ENCODE measurements at places on chromosomes 1 and 21. TPM values are rescaled to one million over a fixed set of nuclear protein-coding genes. Genes with fewer than 3 reads are reported as not detected.

DNA sequence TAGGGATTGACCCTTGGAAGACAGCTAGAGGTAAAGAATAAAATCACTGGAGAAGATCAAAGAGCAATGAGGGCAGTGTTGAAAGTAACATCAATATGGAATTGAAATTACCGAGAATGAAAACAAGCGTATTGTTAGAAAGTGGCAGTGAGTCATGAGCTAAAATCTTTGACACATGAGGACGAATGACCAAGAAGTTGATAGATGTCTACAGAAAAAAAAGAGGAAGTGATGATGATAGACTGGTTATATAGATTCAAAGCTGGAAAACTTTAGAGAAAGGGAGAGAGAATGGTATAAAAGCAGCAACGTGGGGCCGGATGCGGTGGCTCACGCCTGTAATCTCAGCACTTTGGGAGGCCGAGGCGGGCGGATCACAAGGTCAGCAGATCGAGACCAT is 12.5 kb upstream of the DNM3 start:
- no peak for DNase-seq

GRCh38 chr1:24910751-24911650 is 19.1 kb downstream of the RUNX3 start:
- no peak for DNase-seq

DNA sequence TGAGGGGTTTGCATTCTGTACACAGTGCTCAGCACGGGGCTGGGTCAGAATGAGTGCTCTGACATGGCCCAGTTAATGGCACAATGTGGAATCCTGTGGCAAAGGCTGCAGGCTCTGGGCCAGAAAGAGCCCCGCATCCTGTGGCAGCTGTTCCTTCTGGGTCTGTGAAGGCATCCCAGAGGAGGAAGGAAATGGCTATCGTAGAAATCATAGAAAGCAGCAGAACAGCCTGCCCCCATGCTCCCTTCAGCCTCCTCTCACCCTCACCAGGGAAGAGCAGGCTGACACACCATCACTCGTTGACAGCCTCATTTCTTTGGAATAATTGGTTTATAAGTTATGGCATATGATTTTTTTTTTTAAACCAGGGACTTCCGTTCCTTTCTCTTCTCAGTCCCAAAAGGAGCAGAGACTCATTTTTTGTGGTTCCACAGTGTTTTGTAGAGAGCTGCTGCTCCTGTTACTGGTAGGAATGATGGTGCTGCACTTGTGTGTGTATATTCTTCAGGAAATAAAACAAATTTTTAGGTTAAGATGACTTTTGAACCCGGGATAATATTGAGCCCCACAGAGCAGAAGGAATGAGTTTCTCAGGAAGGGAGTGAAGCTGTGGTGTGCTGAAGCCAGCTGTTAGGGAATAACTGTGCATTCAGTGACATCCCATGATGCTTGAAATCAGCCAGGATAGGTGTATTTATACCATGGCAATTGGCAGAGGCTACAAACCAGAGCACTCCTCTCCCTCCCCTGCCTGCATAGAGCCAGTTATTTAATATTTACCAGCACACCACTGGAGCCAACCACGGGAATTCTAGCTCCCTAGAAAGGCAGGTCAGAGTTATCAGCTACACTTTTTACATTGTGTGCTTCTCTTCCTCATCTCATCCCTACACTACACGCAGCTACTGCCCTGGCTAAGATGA is 32.0 kb downstream of the PLXNA2 start:
- DNase-seq = peak; percentile 67

RXRG gene
- total RNA-seq = not detected

GRCh38 chr1:156242738-156243137 is 754 bp downstream of the BGLAP start:
- DNase-seq = no peak

SLC45A1 gene
- total RNA-seq = 1.1 TPM

DISP1 gene
- total RNA-seq = 3.9 TPM

WNT2B gene
- 3.6 TPM for total RNA-seq

HEYL gene
- total RNA-seq = not detected

- DNase-seq = no peak
Observed at GRCh38 chr1:194903524-194903923, 1704.7 kb downstream of the KCNT2 start.

GRCh38 chr1:212628046-212628445 is 19.5 kb downstream of the ATF3 start:
- no peak for DNase-seq

GRCh38 chr1:83769594-83770318 is 229.2 kb downstream of the TTLL7 start:
- DNase-seq = no peak
